ENCODE measurements at places on chromosomes 7 and 10.

- no peak for DNase-seq
Observed at GRCh38 chr10:14781763-14782162, 7.1 kb upstream of the FAM107B start.

DNA sequence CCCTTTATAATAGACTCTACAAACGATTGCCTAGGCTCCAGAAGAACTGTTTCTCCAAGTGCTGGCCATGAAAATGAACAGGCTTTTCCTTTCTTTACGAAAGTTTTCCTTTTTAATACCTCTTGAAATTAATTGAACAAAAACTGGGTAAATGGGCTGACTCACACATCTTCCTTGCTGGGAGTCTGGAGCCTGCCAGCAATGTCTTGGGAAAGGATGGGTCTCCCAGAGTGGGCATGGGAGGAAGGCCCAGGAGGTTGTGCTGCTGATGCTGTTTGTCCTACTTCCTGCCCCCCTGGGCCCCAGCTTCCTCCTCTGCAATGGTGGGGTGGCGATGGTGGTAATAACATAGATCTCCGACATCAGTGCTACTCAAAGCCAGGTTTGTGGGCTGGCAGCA, 174.1 kb downstream of the RPS24 start:
- no peak for DNase-seq

DNA sequence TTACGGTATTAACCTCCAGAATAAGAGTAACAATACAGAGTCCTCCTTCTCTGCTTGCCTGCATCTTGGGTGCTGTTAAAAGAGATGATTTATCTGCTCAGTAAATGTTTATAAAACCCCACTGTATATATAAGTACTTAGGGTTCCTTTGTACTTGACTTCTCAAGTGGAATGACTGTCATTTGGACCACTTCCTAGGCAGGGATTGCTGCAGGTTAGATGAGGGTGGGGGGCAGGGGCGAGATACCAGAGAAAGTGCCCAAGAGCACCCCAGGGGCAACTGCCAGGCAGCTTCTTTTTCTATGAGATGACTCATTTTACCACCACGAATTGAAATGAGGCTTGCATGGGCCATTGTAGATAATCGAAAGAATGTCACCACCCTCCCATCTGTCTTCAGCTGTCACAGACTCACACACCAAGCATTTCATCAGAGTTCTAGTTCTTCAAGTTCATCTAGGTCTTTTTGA, 421.9 kb upstream of the GALNT17 start:
- DNase-seq, result no peak

DNA sequence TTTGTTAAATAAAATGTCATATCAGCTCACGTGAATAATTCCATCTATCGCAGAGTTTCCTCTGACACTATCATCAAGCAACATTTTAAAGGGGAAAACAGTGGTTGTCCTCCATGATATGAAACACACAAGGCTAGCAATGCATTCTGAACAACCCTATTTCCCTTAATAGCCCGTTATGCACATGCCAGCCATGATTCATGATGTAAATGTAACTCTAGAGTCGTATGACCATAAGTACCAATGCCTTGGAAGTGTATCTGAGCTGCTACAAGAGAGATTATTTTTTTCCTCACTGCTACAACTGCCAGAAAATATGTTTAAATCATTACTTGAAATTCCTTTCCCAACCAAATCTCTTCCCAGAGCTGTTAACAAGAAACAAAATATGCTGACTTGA, 159.4 kb downstream of the GRM8 start:
- DNase-seq, result no peak

- no peak for DNase-seq
Observed at GRCh38 chr10:59372543-59372942, 10.2 kb upstream of the FAM13C start.

DNA sequence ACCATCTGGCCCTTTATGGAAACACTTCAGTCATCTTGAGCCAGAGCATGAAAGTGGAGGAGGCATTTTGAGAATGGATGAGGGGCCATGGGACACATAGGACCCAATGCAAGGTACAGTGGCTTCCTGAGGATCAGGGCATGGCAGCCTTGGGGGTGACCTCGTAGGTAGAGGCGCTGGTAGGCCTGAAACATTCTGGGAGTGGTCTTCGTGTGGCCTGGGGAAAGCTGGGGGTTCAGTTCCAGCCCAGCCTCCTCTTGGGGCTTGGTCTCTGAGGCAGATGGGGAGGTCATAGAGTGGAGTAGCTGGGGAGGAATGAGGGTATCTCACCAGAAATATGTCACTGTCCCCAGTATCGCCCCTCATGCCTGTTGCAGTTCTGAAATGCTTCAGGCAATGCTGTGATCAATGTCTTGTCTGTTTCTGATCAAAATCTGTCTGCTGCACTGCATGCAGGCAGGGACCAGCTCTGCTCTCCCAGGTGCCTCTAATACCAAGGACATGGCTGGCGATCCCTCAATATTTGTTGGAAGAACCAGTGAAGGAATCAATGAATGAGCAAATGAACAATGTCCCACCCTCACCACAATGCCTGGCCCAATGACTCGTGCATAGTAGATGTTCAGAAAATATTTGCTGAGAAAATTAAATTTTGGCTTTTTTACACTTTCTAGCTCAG, 90.9 kb downstream of the CHST15 start:
- no peak for DNase-seq

DNA sequence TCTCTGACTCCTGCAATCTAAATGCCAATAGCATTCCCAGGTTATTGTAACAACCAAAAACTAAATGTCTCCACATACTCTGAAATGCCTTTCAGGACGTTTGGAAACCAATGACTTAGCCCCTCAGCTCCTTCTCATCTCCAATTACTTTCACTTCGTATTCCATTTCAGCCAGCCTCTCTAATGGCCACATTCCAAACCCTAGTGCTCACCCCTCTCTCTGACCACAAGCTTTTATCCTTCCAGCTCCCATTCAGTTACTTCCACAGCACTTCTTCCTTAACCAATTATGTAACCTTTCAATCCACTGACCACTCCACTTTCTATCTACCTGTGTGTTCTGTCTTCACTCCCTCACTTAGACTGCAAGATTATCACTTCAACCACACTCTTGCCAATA, 4.3 kb downstream of the NOC3L start:
- no peak for DNase-seq

- no peak for DNase-seq
Observed at GRCh38 chr7:46368871-46369270, 447.8 kb upstream of the IGFBP3 start.

DNA sequence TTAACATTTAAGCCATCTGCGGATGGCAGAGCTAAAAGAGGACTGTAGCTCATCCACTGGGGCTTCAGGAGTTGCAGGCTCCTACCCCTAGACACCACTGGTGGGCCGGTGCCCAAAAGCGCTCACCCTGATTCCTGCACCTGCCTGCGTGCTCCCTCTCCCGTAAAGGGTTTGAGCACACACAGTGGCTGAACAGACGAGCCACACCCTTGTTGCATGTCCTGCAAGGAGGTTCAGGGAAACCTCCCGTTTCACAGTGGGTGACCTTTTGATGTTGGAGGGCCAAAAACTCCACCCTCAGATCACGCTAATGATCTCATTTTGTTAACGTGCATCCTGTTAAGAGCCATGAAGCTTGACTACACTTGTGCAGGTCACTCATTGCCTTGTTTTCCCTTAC, 37.9 kb downstream of the SYPL1 start:
- DNase-seq, result no peak

- no peak for DNase-seq
Observed at GRCh38 chr7:117296066-117296465, 26.8 kb downstream of the WNT2 start.

GRCh38 chr10:75018251-75018650, 93.2 kb upstream of the SAMD8 start:
- DNase-seq, result no peak

DNA sequence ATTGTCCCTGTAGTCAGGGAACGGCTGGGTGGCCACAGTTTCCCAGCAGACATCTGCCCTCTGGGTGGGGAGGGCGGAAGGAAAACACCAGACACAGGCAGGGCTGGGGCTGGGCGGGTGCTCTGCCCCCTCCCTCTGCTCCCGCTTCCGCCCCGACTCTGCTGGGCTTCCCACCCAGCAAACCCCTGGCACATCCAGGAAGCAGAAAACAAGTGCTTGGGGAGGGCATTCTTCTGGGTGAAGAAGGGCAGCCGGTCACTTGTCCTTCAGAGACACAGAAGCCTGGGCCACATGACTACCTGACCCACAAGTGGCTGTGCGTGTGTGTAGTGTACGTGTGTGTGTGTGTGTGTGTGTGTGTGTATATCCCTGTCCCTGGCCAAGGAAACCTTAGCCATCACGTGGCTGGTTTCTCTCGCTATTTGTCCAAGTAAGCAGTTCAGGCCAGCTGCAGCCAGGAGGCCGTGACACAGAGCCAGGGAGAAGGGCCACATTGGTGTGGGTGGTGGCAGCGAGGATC, 77.9 kb downstream of the ZMIZ1 start:
- DNase-seq, result no peak

DNA sequence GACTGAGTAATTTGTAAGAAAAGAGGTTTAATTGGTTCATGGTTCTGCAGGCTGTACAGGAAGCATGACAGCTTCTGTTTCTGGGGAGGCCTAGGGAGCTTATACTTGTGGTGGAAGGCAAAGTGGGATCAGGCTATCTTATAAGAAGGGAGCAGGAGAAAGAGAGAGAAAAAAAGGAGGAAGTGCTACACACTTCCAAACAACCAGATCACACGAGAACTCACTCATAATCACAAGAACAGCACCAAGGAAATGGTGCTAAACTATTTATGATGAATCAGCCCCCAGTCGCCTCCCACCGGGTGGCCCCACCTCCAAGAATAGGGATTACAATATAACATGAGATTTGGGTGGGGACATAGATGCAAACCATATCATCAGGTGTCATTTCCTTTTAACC, 89.1 kb upstream of the KCNMA1 start:
- DNase-seq, result no peak

- DNase-seq, result no peak
Observed at GRCh38 chr7:98599886-98600285, 17.2 kb upstream of the NPTX2 start.

DNA sequence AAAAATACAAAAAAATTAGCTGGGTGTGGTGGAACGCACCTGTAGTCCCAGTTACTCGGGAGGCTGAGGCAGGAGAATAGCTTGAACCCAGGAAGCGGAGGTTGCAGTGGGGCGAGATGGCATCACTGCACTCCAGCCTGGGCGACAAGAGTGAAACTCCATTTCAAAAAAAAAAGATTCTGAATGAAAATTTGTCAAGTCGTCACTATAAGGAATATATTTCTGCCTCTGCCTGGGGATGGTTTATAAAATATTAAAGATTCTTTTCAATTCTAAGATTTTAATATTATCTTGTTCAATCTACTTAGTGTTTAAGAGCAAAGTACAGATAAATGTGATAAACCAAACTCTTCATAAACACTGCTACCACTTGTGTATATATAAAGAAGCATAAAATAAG, 147.3 kb downstream of the NRBF2 start:
- DNase-seq, result no peak

DNA sequence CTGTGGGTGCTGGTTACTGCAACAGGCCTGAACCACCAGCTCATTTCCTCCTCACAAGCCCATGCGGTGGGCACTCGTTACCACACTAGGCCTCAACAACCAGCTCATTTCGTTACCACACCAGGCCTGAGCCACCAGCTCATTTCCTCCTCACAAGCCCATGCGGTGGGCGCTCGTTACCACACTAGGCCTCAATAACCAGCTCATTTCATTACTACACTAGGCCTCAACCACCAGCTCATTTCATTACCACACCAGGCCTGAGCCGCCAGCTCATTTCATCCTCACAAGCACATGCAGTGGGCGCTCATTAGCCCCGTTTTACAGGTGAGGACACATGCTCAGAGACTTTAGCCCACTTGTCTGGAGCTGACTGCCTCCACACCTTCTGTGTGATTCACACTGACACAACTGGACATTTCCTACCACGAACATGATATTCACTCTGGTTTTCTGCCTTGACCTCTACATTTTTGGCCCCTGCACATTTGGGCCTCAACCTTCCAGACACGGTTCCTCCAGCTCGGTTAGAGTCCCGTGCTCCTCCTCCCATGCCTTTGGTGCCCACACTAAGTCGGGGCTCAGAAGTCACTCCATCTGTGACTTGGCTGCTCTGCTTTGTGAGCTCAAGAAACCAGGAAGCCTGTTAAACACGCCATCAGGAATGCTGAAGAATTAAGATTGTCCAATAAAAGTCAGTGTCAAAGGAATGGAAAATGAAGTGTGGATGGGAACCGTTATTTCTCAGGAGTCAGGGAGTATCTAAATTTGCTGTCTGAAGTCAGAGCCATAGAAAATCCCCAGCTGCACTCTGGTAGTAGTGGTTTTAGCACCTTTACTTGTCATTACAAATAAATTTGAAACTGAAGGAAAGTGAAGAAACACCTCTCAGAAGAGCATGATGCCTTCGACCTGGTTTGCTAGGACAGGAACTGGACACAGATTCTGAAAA, 55.8 kb upstream of the LANCL2 start:
- DNase-seq, result peak; percentile 22

DNA sequence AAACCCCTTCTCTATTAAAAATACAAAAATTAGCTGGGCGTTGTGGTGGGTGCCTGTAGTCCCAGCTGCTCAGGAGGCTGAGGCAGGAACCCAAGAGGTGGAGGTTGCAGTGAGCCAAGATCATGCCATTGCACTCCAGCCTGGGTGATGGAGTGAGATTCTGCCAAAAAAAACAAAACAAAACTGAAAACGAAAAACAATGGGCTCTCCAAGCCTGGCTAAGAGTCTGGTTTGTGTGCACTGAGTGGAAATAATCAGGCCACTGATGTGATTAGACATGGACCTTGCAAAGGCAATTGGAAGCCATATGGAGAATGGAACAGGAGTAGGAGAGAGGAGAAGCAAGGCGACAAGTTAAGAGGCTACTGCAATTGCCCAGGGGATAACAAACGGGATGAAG, 60.1 kb upstream of the GSDME start:
- DNase-seq, result no peak

- DNase-seq, result no peak
Observed at GRCh38 chr10:18087355-18087754, 52.9 kb upstream of the CACNB2 start.

- no peak for DNase-seq
Observed at GRCh38 chr7:137893143-137893742, 46.5 kb upstream of the DGKI start.

- no peak for DNase-seq
Observed at GRCh38 chr7:33774762-33775523, 130.4 kb upstream of the BMPER start.

DNA sequence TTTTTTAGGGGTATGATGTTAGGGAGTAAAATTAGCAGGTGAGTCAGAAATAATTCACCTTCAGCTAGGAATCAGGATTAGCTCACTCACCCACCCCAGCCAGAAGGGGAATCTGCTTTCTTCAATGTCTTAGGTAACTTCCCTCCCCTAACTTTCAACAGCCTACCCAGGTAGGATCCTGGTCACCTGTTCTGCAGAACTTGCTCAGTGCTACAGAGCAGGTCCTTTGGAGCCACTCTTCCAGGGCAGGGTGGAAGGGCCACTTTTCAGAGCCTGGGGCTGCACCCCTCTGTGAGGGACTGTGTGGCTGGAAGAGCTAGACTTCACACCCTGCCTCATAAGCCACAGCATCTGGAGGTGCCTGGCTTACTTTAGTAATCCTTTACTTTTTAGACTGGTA, 58.1 kb downstream of the SHH start:
- DNase-seq, result no peak
